ENCODE measurements at places on chromosomes 5 and 9.

DNA sequence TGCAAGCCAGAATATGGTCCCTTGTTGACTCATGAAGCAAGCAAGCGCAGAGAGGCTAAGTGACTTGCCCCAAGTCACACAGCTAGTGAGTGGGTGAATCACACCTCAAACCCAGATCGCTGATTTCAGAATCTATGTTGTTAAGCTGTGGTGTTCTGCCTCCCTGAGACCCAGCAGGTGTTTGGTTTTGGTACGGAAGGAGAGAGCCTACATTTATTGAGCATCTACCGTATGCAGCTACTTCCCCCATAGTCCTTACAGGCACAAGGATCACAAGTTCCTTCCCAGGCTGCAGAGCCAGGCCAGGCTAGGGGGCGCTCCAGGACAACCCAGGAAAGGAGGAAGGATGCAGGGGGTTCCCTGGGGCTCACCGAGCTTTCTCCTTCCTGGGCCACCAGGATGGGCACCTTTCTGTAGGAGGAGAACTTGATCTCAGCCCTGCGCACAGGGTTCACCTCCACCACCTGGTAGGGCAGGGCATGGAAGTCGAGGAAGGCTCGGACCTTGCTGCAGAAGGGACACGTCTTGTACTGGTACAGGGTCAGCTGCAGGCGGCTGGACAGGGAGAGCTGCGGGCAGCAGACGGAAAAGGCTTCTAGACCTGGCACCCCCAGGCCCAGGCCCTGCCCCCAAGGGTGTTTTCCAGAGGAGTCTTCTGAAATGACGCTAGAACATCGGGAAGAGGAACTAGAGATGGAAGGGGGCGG is 2.5 kb downstream of the PTGES2 start:
- DNase-seq, result no peak

- DNase-seq, result no peak
These were observed 40.2 kb downstream of the RGS3 start for GRCh38 chr9:113503613-113504211.

DNA sequence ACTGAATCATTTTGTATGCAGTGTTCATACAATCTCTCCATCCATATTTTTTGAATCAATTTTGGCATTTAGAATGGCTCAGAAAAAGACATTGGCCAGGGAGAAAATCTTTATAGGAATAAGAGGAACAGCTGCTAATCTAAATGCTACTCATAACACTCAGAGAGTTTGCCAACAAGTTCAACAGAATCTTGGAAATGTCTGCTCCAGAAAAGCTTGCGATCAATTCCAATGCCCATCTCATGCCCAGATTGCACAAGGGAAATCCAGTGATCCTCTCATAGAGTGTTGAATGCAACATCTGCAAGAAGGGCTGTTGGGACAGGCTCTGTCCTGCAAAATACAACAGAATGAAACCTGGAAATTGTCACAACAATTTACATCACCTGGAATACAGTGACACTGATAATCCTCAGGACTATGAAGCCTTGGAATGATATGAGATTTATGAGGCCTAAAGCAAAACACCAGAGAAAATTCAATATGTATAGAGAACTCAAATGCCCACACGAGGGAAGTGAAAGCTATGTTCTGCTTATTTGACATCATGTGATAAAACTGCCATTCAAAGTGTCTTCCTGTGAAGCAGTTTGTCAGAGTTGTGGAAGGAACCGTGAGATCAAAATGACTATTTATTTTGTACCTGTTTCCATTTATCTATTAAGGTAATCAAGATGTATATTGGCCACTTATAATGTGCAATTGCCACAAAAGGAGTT is 190.1 kb downstream of the PARP8 start:
- DNase-seq, result no peak

DNA sequence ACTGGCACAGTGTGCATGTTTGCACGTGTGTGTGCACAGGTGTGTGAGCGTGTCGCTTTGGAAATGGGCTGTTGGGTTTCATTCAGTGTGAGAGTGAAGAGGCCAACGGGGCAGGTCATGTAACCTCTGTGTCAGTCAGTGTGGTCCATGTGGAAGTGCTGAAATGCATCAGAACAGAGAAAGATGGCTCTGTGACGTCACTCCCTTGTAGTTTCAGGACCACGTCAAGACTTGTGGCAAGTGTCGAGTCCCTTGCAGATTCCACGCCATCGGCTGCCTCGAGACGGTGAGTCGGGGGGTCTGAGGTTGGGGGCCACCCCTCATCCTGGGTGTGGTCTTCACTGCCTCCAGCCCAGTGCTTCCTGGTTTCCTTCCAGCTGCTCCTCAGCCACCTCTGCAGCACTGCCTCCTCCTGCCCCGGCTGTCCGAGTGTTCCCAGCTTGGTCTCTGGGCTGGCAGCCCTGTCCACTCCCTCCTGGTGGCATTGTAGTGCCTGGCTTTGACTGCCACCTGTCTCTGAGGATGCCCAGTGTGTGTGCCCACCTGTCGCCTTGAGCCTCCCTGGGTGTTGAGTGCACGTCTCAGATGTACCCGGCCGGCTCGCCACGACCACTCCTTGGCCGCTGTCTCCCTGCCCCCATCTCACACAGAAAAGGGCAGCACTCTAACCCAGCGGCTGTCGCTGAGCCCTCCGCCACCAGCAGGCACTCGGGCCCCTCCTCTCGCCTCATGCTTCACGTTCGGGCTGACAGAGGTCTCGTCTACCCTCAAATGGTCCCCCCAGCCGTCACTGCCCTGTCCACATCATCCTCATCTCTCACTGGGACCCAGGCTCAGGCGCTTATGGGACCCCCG is 28.0 kb downstream of the FBXW5 start:
- no peak for DNase-seq

DNA sequence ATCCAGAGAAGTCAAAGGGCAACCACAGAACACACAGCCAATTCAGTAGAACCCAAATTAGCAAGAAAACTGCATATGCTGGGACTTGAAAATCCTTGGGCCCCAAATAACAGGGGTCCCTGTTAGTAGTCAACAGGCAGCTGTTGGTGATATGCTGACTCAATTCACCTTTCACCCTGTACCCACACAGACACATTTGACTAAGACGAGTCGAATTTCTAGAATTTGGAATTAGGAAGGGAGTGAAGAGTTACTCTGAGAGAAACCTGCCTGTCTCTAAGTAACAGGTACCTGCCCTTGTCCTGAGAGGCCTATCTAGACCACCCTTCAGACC is 821 bp upstream of the VCP start:
- DNase-seq, result no peak

DNA sequence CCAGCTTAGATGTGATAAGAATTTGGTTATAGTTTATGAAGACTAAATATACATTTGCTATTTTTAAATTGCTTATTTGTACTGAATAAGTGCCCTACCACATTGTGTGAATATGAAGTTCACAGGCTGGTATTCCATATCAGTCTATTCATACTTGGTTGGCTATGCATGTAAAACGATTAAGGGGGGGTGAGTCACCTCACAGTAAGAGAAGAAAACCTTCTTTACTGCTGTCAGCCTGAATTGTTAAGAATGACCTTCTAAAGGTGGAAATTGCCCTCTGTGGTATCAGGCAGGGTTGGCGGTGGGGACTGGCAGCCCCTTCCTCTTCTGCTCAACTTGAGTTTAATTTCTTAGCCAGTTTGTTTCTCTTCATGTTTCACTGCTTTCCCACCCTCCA is 127.0 kb upstream of the RPS23 start:
- DNase-seq, result peak; percentile 84

GRCh38 chr5:55680353-55680752 is 31.8 kb downstream of the SLC38A9 start:
- no peak for DNase-seq

DNA sequence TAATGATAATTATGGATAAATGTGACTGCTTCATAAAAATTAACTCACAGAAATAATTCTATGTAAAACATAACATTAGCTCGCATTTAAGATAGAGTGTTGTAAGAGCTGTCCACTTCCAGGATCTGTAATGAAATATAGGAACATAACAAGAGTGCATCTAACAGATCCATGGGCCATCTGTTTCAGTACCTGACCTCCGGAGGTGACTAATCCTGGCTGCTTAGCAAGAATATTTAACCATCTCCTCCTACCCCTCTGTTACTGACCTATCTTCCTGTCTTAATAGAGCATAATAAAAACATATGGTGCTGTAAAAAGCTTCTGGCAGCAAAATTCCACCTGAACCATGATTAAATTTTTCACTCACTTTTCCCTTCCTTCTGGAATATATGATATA is 7.1 kb downstream of the PLCXD3 start:
- DNase-seq, result no peak

DNA sequence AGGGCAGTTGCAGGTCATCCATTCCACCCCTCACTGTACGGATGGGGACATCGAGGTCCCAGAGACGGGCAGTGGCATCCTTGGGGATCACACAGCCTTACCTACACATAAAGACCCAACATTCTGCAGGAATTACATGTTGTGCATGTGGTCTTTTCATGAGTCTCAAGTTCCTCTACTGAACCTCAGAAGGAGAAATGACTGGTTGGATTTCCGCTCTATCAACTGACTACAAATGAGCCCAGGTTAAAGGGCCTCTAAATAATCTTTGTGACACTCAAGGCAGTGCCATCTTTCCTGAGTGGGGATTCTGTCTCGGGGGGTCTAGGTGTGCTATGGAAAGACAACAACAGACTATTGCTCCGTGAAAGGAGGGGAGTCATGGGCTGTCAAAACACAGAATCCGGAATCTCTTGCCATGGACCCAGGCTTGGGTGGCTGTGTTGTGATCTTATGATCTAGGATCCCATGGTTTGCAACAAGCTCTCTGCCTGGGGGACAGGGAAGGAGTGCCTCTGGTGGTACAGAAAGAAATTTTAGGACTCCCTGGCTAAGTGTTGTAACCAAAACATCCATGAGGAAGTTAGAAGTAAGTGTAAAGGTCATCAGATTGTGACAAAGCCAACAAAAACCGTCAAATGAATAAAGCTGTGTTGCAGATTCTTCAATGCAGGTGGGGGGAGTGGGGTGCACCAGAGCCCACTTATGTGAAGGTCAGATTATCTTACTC is 1.9 kb upstream of the SLC31A2 start:
- DNase-seq, result no peak

- DNase-seq, result no peak
These were observed 25.8 kb upstream of the LECT2 start for GRCh38 chr5:135980620-135981019.

DNA sequence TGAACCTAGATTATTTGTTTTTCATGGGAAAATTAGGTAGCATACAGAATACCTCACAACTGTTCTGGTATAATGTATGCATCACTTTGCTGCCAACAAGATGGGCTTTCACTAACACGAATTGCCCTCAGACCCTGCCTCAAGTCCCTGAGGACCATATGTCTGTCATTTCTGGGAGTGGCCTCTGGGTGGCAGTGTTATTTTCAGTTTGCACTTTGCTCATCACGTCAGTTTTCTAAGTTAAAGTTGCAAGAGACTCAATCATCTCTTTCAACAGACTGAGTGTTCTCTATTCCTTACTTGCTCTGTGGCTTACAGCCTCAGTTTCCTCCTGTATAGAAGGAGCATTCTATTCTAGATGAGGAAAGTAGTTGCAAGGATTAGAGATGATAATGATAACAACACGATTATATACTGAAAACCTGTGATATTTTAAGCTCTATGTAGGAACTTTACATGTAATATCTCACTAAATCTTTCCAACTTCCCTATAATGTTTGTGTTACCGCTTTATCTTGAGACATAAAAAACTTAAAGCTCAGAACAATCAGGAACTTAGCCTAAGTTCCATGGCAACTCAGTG is 55.7 kb downstream of the TSSK1B start:
- DNase-seq, result peak; percentile 28
